KG1 (cell line): ENCODE measurements at places on chromosomes 1 and 21.

GRCh38 chr21:38361324-38361723 is 104.5 kb downstream of the KCNJ15 start:
- no peak for DNase-seq

DNA sequence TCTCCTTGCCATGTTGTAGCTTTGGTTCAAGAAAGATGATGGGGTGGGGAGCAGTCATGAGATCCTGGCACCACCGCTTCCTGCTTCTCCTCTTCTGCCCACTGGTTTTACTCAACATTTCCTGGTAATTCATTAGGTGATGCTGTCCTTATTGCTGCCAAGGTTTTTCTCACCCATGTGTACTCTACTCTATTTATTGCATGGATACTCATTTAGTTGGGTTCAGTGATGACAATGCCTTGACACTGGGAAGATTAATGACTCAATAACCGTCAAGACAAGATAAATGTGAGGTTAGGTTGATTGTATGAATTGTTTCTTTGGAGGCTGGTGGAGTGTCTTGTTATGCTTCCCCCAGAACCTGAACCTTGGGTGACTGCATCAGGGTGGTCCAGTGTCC is 484.2 kb downstream of the SIPA1L2 start:
- no peak for DNase-seq

DNA sequence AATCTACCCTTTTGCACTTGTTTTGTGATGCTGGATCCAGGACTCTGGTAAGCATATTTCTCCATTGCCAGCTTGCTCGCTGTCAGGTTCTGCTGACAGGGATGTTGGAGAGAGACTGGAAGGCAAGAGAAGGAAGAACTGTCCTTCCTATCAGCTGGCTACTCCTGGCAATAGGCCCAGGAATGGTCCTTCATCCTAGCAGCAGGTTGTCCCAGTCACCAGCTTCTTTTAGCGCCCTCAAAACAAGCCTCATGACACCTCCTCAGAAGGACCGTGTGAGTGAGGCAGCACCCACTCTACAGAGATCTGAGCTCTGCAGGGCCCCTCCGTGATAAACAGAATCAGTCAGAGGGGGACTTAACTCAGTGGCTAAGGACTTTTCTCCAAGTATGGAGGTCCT is 33.1 kb upstream of the SLAMF9 start:
- no peak for DNase-seq

- no peak for DNase-seq
These were observed 425 bp downstream of the DDR2 start for GRCh38 chr1:162632698-162633080.

DNA sequence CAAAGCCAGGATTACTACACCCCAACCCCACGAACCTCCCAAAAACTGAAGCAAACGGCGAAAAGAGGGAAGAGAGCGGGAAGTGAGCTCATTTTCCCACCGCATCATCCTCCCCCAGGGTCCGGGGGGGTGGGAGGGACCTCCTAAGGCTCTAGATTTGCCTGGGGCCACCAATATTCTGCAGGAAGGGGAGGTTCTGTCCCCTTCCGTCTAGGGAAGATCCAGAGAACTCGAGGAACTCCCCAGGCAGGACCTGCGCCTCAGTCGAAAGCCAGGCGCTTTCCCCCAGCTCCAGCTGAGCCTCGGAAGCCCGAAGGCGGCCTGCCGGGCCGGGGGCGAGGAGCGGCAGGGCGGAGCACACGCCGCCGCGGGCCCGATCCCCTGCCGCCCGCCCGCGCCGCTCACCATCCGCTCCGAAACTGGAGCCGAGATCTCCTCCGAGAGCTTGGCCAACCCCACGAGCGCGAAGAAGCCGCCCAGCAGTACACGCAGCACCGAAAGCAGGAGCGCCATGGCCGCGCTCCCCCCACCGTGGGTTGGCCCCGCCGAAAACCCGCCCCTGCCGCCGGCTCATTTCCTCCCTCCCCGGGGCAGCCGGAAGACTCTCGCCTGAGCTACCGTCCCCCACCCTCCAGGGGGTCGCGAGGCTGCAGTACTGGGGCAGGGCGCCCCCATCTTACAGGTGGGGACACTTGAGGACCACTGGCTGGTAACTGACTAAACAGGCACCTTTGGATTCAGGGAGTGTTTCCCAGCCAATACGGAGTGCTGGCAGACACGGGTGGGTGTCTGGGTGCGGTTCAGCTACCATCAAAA is at the start of gene TMEM35B:
Gene TMEM35B, minus strand, starts transcription at position 555 of the 816 bp plus-strand sequence. Its CDS starts 42 bp downstream, at position 513.
- peak; percentile 61 for DNase-seq

GRCh38 chr1:23555986-23556634 is 3.2 kb downstream of the ID3 start:
- DNase-seq, result no peak

DNA sequence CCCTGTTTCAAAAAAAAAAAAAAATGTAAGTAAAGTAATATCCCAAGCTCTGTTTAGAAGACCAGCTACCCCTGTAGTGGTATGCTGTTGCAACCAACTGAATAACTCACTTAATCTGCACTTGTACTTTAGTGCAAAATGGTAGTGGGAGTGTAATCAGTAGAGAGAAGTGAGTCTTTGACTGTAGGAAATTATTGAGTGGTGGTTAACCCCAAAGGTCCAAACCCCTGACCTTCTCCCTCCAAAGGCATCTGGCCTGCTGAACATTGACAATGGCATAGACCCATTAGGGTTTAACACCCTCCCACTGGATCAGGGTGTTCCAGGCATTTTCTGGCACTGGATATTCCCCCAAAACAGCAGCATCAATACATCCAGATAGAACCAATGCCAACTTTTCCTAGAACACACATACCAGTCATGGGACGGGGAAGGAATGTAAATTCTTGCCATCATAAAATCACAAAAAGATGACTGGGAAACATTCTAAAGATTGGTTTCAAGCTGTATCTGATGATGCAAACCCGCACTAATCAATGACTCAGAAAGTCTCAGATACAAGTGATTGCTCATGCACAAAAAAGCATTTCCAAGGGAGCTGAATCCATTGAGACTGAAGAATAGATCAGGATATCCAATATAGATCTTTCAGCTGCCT is 110.3 kb downstream of the MRPL39 start:
- DNase-seq, result no peak

DNA sequence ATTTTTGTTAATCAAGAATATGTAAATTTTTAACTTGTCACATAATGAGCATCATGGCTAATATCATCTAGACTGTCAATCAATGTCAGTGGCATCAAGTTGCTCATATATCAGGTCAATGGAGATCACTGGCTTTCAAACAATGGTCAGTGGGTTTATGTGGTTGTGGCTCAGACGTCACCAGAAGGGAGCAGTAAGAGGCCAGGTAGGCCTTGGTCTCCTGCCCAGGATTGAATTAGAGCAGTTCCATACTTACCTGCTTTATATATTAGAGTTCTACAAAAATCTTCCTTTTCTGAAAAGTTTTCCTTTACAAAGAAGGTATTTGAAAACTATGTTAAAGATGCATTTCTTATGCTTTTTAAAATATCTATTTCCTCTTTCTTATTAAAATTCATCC is 206.3 kb upstream of the B3GALT2 start:
- no peak for DNase-seq

GRCh38 chr1:1116701-1117468 is 996 bp upstream of the C1orf159 start:
- DNase-seq, result no peak

DNA sequence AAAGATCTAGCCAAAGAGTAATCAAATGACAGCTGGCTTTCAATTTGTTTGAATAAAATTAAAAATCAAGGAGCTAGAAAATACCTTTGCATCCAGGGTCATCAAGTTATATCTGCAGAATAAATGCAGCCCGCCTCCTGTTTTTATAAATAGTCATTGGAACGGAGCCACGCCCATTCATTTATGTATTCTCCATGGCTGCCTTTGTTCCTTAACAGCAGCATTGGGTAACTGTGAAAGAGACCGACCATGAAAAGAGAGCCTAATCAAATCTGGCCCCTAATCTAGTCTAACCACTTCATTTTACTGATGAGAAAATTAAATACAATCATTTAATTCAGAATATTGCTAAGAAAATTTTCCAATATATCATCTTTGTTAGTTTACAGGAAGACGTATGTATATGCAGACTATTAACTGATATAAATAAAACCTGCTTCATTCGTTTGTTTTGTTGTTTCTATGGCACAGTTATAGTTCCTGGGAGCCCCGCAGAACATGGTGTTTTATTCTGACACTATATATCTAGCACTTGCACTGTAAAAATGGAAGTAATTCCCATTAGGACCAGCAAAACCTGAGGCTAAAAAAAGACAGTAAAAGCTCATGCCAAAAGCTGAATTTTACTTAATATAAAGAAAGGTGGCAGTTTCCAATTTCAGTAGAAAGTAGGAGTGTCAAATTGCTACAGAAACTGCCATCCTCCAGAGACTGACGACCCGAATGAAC is 111.8 kb upstream of the PALMD start:
- DNase-seq, result no peak

DNA sequence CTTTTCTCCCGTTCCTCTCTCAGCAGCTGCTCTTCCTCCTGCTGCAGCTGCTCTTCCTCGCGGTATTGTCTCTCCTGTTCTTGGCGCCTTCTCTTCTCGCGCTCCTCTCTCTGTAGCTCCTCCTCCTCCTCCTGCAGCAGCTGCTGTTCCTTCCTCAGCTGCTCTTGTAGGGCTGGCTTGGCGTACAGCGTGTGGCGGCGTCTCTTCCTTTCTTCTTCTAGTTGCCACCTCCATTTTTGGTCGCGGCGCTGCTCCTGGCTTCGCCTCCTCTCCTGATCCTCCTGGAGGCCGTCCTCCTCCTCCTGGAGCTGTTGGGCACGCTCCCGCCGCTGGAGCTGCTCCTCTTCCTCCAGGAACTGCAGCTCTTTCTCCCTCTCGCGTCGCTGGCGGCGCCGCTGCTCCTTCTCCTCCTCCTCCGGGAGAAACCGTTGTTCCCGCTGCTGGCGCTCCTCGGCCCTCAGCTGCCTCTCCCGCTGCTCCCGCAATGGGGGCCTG is 4.8 kb downstream of the TCHH start:
- DNase-seq, result no peak

DNA sequence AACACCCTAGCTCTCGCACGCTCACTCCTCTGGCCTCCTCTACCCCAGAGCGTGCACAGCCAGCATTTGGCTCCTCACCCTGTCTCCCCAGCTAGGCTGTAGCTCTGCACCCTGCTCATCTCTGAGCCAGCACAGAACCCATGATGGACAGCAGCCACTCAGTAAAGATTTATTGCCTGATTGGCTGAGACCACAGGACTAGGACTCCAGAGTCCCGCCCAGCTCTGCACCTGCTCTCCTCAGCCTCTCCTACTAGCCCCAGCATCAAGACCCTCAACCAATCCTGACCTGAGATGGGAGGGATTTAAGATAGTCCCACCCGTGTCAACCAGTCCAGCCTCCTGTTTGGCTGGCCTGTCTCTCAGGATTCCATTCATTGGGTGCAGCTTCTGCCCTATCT is 9.3 kb downstream of the C1QB start:
- no peak for DNase-seq

DNA sequence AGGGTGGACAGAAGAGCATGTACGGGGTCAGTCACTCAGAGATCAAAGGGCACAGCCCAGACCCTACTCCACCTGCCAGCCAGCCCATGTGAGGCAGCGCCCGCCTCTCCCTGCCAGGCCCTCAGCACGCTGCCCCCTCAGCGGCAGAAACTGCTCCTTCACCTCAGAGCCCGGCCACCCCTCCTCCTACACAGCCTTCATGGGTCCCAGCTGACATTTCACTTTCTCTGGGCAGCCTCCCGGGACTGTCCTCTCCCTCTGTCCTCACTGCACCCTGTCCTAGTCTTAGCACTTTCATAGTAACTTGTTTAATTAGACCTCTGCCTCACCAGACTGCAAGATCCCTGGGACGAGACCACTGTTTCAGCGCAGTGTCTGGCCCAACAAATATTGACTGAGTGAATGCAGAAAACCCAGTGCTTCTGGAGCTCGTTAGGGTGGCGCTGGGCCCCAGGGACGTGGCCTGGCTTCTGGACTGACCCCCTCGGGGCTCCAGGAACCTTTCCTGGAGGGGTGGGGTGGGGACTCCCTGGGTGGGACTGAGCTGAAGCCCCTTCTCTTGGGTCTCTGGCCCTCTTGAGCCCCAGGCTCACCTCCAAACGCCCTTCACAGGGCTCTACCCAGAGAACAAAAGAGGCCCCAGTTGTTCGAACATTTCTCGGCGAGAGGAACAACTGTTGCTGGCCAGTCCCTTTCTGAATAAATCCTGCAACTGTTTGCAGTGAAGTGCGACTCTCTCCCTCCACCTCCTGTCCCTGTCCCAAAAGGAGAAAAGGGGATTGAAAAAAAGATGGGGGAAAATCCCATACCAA is 114.9 kb downstream of the CASZ1 start:
- DNase-seq, result no peak

DNA sequence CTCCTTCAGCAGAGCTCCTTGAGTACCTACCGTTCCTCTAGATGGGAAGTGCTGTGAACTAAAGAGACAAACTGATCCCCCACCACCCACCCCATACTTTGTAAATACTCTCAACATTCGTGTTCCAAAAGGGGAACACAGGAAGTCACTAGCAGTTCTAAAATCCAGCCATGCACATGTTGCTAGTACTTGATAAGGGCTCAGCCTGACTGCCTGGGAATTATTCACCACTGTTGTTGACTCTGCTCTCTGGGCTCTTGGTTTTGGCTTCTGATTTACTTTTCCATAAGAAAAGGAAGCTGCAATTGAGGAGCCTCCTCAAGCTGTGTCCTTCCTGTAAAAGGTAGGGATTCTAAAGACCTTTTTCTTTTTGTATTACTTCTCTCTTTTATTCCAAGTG is 67.5 kb downstream of the IVNS1ABP start:
- no peak for DNase-seq

- no peak for DNase-seq
These were observed 8.8 kb upstream of the AHCYL1 start for GRCh38 chr1:109975718-109976117.

DNA sequence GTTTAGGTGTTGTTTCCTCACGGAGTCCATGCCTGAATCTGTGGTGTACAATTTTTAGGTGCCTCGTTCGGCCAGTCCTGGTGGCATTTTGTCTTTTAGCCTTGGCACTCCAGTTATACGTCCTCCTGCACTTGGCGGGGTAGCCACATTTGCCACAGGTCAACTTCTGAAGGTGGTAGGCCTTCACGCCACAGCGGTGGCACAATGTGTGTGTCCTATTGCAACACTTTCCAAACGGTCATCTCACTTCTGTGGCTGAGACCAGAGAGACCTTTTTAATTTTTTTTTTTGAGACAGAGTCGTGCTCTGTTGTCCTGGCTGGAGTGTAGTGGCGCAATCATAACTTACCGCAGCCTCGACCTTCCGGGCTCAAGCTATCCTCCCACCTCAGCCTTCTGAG is 49.1 kb downstream of the CAMTA1 start:
- no peak for DNase-seq

- no peak for DNase-seq
These were observed 520 bp downstream of the TMEM201 start for GRCh38 chr1:9589144-9589718.

DNA sequence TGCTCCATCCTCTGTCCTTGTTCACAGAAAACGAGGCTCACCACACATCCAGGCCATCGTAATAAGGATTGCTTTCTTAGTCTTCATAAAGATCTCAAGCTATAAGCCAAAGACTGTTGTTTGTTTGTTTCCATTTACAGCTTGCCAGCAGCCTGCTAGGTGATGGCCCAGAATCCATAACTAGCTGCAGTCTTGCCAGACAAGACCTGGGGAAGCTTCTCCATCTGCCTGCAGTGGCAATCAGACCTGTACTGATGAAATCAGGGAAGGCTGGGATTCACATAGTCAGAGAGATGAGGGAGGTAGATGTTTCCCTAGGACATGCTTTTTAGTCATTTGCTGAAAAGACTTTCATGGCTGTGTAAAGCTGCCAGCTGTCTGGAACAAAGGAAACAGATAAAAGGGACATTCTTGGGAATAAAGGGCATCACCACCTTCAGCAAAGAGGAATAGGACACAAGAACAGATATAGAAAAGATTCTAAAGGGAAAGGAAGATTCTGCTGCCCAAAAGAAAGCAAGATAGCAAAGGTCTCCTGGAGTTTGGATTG is 51.0 kb downstream of the MT1HL1 start:
- no peak for DNase-seq

GRCh38 chr1:75731881-75732280 is 7.4 kb downstream of the ACADM start:
- DNase-seq, result no peak
